ENCODE measurements at places on chromosomes 5 and 9. TPM values are rescaled to one million over a fixed set of nuclear protein-coding genes. Genes with fewer than 3 reads are reported as not detected.

DNA sequence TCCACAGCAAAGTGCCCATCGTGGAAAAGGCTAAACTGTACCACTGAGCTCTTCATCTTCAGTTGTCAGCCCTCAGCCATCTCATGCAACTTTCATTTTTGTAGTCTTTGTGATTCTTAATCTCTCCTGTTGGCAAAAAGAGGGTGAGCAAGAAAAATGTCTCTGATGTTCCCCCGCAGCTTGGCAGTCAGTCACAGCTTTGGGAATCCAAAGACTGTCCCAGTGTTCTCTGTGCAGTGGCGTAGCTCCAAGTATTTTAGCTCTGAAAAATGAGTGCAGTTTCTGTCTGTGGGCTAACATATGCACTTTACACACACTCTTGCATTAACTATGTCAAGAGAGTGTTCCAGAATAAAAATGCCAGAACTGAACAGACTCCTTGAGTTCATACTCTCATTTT lies 372.2 kb downstream of the TMEM232 start:
- DNase-seq = no peak

- no peak for DNase-seq
Measured at GRCh38 chr9:115730845-115731244, 422.7 kb upstream of the PAPPA start.

GRCh38 chr9:95807326-95807947 lies 68.1 kb upstream of the ERCC6L2 start:
- DNase-seq = peak; percentile 86

DNA sequence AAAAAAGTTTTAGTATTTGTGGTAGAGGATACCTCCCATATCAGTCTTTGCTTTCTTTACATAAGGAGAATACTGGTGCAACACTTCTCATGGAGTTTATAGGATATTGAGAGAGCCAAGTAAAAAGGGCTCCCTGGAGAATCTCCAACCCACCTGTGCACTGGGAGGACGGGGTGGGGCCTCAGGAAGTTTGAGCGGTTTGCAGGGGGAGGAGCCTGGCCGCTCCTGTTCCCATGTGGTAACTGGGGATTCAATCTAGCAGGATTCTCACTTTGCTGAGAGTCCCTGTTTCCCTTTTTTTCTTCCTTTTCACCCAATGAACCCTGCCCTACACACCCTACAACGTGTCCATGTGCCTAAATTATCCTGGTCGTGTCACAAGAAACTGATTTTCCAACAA lies 82.8 kb downstream of the APTX start:
- DNase-seq = no peak

DNA sequence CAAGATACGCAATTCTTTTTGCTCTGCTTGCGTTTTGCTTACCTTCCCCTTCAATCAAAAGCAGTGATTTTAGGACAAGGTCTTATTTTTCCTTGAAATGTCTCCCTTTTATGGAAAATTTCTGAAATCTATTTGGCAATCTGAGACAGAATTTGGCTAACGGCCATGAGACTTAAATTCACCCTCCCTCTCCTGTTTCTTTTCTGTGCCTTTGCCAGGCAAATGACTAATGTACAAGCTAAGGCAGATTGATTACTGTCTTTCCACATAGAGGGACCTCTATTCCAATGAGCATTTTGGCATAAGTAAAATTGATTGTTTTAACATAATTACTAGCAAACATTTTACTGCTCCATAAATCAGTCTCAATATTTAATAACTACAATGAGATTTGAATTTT lies 31.7 kb downstream of the FAM81B start:
- no peak for DNase-seq

The PRUNE2 gene
- 15.8 TPM for polyA plus RNA-seq

The ZNF622 gene
- 8.2 TPM for polyA plus RNA-seq

Data from endothelial cell of umbilical vein (primary cell).